ENCODE measurements at places on chromosomes 2 and 18. TPM values are rescaled to one million over a fixed set of nuclear protein-coding genes. Genes with fewer than 3 reads are reported as not detected.

DNA sequence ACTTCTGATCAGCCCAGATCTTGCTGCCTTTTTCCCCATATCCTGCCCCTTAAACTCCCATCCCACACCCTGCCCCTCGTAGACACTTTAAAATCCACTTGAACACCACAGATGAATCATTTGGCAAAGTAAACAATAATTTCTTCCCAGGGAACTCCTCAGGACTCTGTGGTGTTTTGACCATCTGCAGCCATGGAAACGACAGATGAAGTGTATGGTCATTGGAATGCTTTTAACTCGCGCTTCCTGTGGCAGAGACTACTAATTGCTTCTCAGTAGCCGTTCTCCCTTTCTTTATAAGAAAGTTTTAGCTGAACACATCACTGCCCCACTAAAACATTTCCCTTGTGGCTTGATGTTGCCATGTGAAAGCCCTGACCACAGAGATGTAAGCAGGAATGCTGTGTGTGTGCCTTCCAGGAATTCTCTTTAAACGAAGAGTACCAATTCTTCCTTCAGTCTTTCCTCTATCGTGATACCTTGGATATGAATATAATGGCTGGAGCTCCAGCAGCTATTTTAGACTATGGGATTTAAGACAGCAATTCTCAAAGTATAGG is 92.7 kb upstream of the PARD3B start:
- DNase-seq: no peak

GRCh38 chr2:160583146-160583535 is 89.5 kb upstream of the RBMS1 start:
- DNase-seq: no peak

GRCh38 chr18:14917311-14917710 is 169.3 kb downstream of the ANKRD30B start:
- DNase-seq: no peak

- DNase-seq: no peak
Measured at GRCh38 chr2:3208591-3208990, 169.0 kb downstream of the EIPR1 start.

DNA sequence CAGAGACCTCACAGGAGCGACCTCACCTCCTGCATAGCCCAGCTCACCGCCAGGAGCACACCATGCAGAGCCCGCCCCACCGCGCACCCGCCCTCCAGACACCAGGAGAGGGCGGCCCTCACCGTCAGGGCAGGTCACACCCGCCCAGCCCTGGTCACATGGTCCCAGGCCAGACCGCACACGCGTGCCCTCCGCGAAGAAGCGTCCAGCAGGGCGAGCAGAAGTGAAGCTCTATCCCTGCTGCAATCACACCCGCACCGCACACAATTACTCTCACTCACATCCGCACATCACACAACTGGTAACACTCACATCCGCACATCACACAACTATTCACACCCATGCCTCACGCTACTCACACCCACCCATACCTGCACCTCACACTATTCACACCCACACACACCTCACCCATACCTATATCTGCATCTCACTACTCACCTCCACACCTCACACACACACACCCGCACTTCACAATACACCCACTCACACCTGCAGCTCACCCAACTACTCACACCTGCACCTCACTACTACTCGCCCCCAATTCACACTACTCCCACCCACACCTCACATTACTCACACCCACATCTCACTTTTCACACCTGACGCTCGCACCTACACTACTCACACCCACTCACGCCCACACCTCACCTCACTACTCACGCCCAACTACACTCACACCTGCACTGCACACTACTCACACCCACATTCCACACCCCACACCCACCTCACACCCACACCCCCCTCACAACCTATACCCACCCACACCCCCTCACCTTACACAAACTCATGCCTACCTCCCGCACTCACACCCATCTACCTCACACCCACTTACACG is 242.0 kb downstream of the HDAC4 start:
- DNase-seq: no peak

- no peak for DNase-seq
Measured at GRCh38 chr2:216195565-216196029, 86.4 kb downstream of the XRCC5 start.

DNA sequence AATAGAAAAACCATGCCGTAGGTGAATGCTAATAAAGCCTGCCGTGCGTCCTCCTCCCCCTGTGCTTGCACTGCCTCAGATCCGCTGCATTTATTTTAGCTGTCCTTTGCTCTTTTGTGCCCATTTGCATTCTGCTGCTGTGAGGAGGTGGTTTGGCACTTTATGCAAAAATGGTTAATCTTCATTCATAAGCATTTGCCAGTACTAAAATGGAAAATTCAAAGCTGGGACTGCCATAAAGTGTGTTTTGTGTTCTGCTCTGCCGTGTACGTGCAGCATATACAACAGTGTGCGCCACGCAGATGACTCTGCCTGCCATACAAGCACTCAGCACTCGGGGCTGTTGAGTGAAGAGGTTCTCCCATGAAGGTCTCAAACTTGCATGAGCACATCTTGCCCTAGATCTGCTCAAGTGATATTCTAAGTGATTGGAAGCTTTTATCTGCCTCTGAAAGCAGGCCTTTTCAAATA is 73.6 kb downstream of the SPATS2L start:
- no peak for DNase-seq

GRCh38 chr2:174166261-174166660 is 82.1 kb downstream of the OLA1 start:
- no peak for DNase-seq

GRCh38 chr2:85453571-85453970 is 35.1 kb downstream of the SH2D6 start:
- DNase-seq: no peak

Gene DES
- total RNA-seq: not detected

Gene AMER3
- not detected for total RNA-seq

Gene EFHD1
- 1.1 TPM for total RNA-seq

Gene IL18R1
- total RNA-seq: 7.7 TPM

Gene FRZB
- total RNA-seq: not detected
